H1 (cell line): ENCODE measurements at places on chromosomes 1 and 21.

DNA sequence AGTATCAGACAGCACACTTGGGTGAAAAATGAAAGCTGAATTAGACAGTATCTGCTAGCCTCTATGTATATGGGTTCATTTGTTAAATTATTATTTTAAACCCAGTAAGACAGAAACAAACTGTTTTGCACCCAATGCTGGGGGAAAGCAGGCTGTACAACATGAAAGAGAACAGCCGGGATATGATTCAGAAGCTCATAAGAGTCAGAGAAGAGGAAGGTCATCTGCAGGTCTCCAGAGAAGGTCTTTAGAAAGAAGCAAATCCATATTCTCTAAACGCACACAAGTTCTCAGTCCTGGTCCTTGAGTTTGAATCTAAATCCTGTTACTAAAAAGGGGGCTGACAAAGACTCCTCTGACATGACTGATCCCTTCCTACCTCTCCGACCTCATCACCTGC is 155.1 kb downstream of the SIPA1L2 start:
- DNase-seq, result no peak

GRCh38 chr1:247966532-247967204 is 1.6 kb downstream of the OR2AK2 start:
- no peak for DNase-seq

DNA sequence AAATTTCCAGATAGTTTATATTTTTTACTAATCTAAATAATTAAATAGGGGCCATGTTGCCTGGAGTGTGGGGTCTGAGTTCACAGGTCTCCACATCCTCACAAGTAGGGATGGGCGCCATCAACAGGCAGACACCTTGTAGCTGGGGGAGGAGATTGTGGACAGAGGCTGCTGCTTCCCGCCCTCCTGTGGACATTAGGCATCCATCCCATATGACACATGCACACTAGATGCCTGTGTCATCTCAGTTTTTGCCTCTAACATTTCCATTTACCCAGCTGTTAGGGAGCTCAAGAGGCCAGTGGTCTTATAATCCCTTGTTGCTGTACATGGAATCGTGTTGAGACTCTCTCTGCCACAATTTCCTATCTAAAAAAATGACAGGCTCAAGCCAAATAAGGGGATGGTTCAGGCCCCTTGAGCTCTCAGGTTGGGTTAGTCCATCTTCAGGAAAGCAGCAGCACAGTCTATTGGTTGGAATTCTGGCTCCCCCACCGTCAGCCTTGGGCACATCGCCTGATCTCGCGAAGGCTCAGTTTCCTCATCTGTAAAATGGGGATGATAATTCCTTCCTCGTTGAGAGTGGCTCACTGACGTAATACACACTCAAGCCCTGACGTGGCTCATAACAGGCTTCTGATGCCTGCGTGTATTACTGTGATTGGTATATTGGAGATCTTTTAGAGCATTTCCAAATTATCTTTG is 13.6 kb downstream of the LHX4 start:
- DNase-seq, result no peak

- DNase-seq, result no peak
Measured at GRCh38 chr1:218625393-218625792, 280.3 kb downstream of the TGFB2 start.

DNA sequence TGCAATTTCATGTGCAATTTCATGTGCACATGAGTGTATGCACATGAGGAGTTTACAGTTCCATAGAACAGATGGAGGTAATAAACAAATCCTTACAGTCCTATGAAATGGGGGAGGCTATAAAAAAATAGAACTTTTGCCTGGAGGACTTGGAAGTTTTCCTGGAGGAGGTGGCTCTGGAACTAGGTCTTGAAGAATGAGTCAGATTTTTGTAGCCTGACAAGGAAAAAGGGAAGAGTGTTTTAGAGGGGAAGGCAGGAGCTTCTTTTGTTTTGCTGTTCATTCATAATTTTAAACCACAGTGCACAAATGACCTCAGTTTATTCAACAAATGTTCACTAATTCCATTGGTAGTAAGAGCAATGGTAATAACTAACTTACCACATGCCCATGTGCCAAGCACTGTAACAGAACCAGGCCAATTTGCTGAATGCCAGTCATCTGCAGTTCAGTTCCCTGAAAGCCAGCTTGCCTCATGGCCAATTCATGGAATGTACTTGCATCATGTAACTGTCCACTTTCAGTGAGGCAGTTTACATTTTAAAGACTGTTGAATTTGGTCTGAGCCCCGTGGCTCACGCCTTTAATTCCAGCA is 2.7 kb downstream of the DIO1 start:
- DNase-seq, result no peak

- DNase-seq, result no peak
Measured at GRCh38 chr1:53258216-53258615, 19.9 kb upstream of the MAGOH start.

DNA sequence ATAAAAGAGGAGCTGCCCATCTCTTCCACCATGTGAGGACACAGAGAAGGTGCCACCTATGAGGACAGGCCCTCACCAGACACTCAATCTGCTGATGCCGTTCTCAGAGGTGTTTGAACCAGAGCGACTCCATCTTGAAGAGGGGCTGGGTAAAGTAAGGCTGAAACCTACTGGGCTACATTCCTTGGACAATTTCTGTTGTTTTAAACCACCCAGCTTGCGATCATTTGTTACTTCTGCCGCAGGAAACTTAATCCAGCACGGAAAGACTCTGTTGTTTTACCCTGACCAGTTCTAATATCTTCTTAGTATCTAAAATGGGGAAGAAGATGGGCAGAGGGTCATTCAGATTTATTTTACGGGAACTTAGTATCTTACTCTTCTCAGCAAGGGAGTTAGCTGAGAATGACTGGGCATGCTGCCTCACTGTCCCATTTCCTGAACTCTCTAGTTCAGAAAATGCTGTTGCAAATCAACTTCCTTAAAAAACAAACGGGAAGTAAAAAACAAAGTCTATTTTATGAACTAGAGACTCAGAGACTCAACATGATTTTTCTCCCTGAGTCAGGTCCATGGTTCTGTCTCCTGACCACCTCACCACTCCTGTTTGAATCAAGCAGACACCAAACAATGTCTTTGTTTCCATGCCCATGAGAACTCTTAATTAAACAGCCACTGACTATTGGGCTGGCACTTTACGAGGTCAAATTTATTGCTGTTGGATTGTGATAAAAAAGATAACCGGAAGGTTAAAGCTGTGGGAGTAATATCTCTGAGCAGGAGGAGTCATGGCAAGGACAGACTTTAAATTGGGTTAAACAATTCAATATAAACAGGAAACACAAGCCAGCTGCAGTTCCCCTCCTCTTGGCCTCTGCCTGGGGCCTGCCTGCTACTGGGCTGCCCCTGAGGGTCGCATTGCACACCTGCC is 23.8 kb upstream of the IFNAR1 start:
- no peak for DNase-seq

- no peak for DNase-seq
Measured at GRCh38 chr1:79969886-79970285, 963.4 kb upstream of the ADGRL4 start.

- no peak for DNase-seq
Measured at GRCh38 chr1:117675907-117676430, 70.1 kb downstream of the TENT5C start.

- DNase-seq, result no peak
Measured at GRCh38 chr21:32861866-32862265, 90.3 kb upstream of the PAXBP1 start.

DNA sequence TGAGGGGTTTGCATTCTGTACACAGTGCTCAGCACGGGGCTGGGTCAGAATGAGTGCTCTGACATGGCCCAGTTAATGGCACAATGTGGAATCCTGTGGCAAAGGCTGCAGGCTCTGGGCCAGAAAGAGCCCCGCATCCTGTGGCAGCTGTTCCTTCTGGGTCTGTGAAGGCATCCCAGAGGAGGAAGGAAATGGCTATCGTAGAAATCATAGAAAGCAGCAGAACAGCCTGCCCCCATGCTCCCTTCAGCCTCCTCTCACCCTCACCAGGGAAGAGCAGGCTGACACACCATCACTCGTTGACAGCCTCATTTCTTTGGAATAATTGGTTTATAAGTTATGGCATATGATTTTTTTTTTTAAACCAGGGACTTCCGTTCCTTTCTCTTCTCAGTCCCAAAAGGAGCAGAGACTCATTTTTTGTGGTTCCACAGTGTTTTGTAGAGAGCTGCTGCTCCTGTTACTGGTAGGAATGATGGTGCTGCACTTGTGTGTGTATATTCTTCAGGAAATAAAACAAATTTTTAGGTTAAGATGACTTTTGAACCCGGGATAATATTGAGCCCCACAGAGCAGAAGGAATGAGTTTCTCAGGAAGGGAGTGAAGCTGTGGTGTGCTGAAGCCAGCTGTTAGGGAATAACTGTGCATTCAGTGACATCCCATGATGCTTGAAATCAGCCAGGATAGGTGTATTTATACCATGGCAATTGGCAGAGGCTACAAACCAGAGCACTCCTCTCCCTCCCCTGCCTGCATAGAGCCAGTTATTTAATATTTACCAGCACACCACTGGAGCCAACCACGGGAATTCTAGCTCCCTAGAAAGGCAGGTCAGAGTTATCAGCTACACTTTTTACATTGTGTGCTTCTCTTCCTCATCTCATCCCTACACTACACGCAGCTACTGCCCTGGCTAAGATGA is 32.0 kb downstream of the PLXNA2 start:
- no peak for DNase-seq

- DNase-seq, result no peak
Measured at GRCh38 chr1:69688193-69688592, 120.5 kb downstream of the LRRC7 start.

DNA sequence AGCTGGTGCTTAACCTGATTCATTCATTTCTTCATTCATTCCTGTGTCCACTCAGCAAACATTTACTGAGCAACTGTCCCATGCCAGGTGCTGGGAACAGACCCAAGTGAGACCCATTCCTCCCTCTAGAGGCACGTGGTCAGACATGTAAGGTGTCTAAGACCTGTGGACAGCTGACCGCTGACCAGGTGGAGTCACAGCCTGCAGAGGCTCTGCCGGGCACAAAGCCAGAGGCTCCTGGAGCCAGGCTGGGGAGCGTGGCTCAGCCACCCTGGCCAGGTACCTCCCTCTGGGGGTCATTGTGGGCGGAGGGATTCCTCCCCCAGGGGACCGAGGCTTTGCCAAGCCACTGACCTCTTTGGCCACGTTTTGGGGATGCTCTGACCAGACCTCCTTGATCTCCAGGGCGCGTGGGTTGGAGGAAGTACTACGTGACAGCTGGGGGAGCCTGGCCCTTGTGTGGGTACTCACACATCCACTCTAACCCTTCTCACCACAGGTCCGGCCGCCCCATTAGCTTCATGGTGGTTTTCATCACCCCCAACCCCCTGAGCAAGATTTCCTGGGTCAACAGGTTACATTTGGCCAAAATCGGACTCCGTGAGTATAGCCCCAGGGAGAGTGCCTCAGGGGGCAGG is 100.3 kb downstream of the ARHGEF10L start:
- no peak for DNase-seq

GRCh38 chr21:20944139-20944538 is 54.1 kb upstream of the NCAM2 start:
- no peak for DNase-seq

GRCh38 chr1:198498881-198499280 is 41.6 kb downstream of the ATP6V1G3 start:
- no peak for DNase-seq

DNA sequence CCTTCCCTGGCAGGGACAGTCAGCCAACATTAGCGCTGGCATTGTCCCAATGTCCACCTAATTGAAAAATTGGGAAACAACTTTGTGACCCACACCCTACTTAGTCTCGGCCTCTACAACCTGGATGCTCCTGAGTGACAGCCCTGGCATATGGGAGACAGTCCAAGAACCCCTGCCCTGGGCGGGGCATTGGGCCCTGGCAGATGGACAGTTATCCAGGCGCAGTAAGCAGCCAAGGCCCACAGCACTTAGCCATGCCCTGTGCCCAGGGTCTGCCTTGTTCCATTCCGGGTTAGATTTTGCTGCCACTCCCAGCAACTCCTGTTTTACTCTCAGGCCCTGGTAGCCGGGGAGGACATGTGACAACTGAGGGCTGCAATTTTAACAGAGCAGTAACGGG is 50.3 kb downstream of the NFASC start:
- DNase-seq, result no peak

- DNase-seq, result no peak
Measured at GRCh38 chr1:239987103-239987745, 104.5 kb upstream of the FMN2 start.

GRCh38 chr1:39372105-39372504 is 119.3 kb upstream of the BMP8A start:
- DNase-seq, result no peak

- no peak for DNase-seq
Measured at GRCh38 chr1:51158263-51158662, 56.2 kb downstream of the C1orf185 start.

DNA sequence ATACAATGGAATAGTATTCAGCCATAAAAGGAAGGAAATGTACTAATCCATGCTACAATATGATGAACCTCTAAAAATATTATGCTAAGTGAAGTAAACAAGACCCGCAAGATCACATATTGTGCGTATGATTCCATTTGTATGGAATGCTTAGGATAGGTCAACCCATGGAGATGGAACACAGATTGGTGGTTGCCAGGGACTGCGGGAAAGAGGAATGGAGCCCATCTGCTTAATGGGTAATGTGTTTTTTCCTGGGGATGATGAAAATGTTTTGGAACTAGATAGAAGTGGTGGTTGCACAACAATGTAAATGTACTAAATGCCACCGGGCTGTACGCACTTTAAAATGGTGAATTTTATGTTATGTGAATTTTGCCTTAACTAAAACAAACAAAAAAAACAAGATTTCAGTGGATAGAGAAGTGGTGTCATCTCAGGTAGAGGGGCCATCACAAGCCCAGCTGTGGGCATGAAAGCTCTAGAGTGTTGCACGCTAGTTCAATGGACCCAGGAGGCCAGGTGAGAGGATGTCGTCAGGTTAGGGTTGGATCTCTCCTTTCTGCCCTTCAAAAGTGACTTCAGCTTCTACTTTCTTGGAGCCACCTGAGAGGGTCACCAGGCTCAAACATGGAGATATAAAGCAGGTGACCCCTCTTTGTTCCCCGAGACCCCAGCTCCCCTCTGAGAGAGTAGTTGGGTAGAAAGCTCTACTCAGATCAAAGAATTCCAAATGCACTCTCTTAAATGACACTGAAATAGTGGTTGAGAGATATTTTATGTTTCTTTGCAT is 2.5 kb downstream of the C1orf115 start:
- no peak for DNase-seq

DNA sequence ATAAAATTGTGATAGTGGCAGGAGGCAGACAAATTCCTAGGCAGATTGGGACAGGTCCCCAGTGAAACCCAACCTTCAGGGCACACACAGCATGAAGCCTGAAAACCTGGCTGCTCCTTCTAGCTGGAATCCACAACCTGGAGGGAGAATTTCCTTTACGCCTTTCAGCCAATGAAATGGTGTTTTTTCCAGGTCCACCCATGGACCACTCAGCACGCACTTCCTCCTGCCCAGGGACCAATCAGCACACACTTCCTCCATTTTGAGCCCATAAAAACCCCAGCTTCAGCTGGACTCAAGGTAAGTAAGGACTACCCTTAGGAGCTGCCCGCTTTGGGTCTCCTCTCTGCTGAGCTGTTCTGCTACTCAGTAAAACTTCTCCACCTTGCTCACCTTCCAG is 120.1 kb downstream of the AKT3 start:
- no peak for DNase-seq

GRCh38 chr1:31651089-31651420 is 6.4 kb upstream of the PEF1 start:
- no peak for DNase-seq
